ENCODE measurements at places on chromosomes 2 and 18. TPM values are rescaled to one million over a fixed set of nuclear protein-coding genes. Genes with fewer than 3 reads are reported as not detected.

DNA sequence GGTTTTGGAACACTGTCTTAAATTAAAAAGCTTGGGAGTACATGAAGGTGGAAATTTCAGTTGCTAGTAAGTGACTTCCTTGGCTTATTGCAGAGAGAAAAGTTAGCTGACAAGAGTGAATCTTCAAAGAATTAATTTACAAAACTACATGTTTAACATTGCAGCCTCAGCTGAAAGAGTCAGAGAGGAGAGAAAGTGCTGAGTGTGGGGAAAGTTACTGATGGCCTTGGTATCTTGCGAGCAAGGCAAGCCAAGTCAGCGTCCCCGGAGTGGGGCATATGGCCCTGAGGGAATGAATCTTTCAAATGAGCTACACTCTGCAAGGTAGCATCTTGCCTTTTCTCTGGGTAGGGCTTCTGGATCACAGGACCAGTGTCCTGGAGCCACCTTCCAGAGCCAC lies 131.3 kb downstream of the LPIN1 start:
- DNase-seq = no peak

DNAJC5G gene
- total RNA-seq = 1.0 TPM

DNA sequence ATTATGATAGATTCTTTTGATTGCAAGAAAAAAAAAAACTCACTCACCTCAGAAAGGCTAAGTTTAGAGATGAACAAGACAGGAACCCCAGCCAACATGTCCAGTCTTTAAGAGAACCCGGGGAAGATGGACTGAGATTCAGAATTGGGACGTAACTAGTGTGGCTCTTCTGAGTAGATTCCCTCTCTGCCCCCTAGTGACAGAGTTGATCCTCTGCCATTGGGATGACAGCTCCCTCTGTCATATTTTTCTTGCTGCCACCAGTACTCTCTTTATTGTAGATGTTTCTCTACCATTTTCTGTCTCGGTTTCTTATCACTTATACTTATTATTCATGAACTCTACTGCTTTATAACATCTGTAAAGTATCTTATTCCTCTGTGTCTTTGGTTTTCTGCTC lies 77.7 kb downstream of the GULP1 start:
- DNase-seq = peak; percentile 50

GRCh38 chr2:37588316-37588777 lies 83.1 kb downstream of the CDC42EP3 start:
- no peak for DNase-seq

- DNase-seq = no peak
Measured at GRCh38 chr2:217277646-217278398, 418.0 kb upstream of the TNP1 start.

DNA sequence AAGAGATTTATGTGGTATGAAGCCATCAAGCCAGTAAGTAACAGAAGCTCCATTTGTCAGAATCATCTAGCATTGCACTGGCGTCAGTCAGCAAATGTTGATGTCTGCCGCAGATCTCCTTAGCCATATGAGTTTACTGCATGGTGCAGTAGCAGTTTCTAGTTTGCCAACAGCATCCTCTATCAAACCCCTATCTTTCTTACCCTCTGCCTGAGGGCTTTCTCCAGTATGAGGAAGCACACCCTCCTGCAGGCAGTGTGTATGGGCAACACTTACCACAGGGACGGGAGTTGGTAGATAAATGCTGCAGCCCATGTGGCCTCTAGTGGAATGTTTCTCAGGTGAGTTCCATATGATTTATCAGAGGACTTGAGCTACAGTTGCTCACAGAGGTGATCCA lies 63.7 kb downstream of the EFEMP1 start:
- no peak for DNase-seq
